SJSA1 (cell line): ENCODE measurements at places on chromosomes 3 and 15.

GRCh38 chr3:194687638-194688199 lies 2.0 kb downstream of the FAM43A start:
- no peak for DNase-seq

- no peak for DNase-seq
These were observed 109.7 kb downstream of the UBE2E2 start for GRCh38 chr3:23312866-23313265.

- no peak for DNase-seq
These were observed 55.7 kb upstream of the APEH start for GRCh38 chr3:49618412-49618811.

DNA sequence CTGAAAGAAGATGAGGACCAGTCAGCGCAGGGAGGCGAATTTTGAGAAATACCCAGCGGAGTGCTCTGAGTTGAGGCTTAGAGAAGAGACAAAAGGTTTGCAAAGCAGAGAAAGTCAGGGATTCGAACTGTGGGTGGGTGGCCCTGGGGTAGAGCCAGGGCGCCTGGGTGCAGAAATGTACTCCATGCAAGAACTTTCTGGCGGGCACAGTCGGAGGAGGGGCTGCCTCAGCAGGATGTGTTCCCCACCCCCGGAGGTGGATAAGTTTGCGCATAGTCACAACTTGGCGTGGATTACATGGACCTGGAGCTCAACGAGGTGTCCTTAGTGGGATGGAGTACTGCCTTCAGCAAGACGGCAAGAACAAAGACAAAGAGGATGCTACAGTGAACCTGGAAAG lies 117.3 kb upstream of the ALDH1A3 start:
- DNase-seq = no peak

DNA sequence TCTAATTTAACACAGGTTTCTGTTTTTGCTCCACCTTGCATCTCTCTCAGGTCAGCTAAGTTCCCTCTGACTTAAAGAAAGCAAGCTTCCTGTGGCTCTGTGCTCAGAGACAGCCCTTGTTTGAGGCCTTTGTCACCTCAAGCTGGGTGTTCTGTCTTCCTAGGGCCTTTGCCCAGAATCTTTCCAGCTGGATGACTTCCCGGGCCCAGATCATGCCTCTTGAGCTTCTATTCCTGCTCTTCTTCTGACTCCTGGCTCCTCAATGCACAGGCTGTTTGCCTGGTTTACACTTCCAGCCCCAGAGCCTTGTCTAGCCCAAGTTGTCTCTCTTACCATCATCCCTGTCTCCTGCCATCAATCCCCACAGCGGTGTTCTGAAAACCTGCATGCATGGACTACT lies 300.6 kb downstream of the VPS13C start:
- DNase-seq = no peak

DNA sequence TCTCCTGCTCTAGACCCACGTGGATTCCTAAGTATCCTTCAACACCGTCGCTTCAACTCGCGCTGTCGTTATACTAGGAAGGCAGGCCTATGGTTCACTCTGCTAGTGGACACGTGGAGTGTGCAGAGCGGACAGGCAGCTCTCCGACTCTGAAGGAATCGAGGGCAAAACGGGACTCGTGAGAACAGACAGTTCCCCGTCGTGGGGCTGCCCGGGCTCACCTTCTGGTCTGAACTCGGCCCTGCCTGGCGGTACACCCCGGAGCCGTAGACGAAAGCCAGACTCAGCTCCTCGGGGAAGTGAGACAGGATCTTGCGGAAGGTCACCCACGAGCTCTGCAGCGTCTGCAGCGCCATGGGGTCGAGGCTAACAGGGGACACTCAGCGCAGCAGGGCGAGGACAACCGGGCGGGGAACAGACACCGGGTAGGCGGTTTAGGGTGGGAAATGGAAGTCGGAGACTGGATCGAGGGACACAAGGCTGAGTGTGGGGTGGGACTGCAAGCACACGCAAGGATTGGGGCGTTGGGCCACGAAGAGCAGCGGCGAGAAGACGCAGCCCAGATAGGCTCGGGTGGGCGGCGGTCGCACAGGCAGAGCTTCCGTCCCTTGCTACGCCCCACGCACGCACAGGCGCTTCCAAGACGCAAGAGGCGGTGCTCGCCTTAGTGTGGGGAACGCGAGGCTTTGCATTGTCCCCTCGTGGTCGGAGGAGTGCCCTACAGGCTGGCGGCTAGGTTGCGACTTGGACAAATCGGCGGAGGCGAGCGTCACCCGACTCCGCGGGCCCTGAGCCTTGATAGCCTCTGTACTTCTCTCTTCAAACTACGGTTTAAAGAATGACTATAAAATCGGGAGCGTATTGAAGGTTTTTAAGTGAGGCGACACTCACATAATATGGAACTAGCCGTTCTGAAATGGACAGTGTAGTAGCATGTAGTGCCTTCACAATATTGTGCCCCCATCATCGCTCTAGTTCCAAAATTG lies at the start of gene TAMM41:
Gene TAMM41 (minus strand): TSS at position 605 of the 986 bp plus-strand sequence. CDS start 249 bp downstream, at position 356.
- DNase-seq = peak; percentile 67

- DNase-seq = no peak
These were observed 1151.8 kb upstream of the ALCAM start for GRCh38 chr3:104214937-104215336.

DNA sequence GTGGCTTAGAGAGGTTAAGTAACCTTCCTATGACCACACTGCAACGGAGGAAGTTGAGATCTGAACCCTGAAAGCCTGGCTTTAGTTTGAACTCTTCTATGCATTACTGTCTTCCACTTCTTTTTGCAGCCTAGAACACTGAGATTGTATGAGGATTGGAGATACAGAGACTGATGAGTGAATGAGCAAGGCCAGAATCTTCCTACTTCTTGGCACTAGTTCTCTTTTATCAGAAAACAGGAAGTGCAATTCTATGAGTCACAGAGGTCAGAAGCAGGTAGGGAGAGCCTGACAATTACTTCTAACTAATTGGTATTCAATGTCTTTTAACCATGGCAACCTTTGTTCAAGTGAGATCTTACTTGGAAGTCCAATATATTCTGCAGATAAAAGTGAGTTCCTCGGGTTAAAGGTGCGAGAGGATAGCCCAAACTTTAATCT lies 219.0 kb downstream of the SHQ1 start:
- DNase-seq = no peak

DNA sequence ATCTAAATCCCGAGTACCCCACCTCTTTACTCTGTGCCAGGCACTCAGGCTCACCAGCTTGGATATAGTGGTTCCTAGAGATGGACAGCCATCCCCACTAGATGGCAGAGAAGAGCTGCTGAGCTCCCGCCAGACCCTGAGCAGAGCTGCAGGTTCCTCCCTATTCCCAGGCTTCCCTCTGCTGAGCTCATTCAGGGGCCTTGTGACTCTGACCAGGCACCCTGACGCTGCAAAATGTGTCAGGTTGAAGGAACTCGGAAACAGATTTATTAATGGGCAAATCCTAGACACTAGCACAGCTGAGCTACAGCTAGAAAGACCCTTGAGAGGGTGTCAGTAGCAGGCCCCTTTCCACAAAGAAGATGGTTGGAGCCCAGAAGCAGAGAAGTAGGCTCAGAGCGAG lies 38.2 kb upstream of the RHO start:
- DNase-seq = peak; percentile 89
